DMS79 (cell line): ENCODE measurements at places on chromosomes 6 and 20.
A peak's percentile ranks its signal among the peaks of the same experiment; 100 is the strongest.

GRCh38 chr6:150491131-150491810 lies 108.4 kb upstream of the PLEKHG1 start:
- DNase-seq: no peak

- no peak for DNase-seq
Measured at GRCh38 chr6:47111685-47112084, 69.6 kb upstream of the ADGRF1 start.

DNA sequence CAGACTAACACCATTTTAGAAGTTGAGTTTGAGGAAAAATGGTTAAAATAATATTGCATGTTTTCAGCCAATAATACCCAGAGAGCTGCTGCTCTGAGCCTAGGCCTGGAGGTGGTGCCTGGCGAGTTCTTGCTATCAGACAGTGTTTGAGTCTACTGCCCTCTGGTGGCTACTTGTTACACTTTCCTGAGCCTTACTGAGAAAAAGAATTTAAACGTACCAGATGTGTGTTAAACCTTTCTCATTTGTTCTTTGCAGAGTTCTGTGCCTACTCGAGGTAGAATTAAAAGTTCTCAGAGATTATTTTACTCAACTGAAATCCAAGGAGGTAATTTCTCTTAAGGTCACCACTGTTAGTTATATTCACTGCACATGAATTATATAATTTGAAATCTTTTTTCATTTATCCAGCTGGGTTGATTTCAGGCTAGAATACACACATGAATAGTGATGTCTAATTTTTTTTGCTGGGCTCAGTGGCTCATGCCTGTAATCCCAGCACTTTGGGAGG lies 38.2 kb downstream of the SHLD1 start:
- peak; percentile 46 for DNase-seq

DNA sequence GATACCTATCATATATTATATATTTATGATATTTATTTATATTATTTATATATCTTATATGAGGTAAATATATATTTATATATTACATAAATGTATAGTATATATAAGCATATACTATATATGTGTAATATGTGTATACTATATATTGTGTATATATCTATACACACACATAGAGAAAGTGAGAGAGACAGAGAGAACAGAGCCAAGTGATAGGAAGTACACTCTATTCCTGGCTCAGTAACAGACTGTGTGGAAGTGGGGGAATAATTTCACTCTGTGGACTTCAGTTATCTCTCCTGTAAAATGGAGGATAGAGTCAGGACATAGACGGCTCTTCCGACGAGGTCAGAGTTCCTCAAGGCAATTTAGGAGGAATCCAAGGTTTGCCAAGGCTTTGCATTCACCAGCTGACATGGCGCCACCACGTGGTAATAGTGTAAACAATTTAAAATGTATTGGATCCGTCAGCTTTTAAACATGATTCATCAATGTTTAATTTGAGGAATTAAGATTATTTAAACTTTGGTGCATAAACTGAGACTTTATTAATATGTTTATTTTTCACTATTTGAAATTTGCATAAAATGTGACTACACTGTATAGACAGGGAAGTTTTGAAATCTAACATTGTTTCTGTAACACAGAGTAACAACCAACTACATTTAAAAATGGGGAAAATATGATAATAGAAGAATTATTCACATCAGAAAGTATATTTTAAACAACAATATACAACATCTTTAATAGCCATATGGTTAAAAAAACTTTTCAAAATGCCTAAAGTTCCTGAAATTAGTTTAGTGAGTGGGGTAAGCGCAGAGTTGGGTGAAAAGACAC lies 75.4 kb upstream of the TMEM244 start:
- DNase-seq: no peak

DNA sequence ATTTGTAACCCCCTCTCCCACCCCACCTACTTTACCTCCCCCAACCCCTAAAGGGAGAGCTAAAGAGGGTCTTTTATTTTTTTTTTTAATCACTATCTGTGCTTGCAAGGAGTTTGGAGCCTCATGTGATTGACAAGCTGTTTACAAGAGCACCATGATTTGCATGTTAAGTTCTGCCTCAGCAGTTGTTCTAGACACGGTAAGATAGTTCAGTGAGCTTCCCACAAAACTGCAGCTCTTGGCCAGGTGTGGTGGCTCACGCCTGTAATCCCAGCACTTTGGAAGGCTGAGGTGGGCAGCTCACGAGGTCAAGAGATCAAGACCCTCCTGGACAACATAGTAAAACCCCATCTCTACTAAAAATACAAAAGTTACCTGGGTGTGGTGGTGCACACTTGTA lies 5.0 kb upstream of the PXDC1 start:
- no peak for DNase-seq

DNA sequence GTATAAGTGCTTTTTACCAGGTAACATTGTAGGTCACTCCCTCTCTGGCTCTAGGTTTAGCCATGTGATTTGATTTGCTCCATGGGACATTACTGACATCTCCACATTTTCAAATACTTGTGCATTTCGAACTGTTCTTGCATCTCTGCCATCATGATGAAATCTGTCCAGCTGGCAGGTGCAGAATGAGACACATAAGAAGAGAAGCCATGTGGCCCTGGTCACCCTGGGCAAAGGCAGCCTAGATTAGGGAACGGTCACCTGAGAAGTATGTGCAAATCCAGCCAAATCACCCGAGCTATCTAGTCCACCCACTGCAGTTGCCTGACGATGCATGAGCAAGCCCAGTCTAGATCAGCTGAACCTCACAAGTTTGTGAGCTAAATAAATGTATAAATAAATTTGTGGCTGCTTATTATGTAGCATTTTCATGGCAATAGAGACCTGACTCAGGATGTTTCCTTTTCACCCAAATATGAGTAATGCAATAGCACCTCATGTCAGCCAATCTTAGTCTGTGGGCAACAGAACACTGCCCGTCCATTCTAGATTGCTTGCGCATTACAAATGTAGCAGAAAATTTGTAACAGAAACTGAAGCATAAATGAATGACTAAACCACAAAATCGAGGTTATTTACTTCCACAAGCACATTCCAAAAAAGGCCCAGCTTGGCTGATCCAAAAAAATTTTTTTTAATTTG lies 115.2 kb downstream of the PAK5 start:
- no peak for DNase-seq

- DNase-seq: no peak
Measured at GRCh38 chr6:53728570-53729194, 63.1 kb upstream of the KLHL31 start.
